Activated CD4-positive, alpha-beta T cell treated with anti-CD3 and anti-CD28 coated beads, Interleukin-2, amount 10 ng/mL, durations not matched to agents 7 days and 5 days (primary cell): ENCODE measurements at places on chromosomes 6 and 20. TPM values are rescaled to one million over a fixed set of nuclear protein-coding genes. Genes with fewer than 3 reads are reported as not detected.
A peak's percentile ranks its signal among the peaks of the same experiment; 100 is the strongest.

DNA sequence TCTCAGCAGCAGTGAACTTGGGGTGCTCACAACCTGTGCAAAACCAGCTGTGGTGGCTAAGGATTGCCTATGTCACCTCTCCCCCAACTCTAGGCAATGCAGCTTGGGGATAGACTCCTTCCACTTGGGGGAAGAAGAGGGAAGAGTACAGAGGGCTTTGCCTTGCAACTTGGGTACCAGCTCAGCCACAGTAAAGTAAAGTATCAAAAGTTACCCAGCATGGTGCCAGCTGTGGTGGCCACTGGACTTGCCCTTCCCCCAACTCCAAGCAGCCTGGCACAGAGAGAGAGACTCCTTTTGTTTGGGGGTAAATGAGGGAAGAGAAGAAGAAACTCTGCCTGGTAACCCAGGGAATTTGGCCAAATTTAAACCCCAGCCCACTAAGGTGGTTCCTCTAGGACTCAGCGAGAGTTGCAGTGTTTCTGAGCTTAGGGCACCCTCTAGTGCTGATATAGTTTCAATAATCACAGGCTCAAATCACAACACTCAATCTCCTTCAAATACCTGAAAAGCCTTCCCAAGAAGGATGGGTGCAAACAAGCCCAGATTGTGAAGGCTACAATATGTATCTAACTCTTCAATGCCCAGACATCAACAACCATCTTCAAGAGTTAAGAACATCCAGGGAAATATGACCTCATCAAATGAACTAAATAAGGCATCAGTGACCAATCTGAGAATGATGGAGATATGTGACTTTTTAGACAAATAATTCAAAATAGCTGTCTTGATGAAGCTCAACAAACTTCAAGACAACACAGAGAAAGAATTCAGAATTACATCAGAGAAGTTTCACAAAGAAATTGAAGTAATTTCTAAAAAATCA lies 7.6 kb upstream of the DEFB129 start:
- no peak for DNase-seq

DNA sequence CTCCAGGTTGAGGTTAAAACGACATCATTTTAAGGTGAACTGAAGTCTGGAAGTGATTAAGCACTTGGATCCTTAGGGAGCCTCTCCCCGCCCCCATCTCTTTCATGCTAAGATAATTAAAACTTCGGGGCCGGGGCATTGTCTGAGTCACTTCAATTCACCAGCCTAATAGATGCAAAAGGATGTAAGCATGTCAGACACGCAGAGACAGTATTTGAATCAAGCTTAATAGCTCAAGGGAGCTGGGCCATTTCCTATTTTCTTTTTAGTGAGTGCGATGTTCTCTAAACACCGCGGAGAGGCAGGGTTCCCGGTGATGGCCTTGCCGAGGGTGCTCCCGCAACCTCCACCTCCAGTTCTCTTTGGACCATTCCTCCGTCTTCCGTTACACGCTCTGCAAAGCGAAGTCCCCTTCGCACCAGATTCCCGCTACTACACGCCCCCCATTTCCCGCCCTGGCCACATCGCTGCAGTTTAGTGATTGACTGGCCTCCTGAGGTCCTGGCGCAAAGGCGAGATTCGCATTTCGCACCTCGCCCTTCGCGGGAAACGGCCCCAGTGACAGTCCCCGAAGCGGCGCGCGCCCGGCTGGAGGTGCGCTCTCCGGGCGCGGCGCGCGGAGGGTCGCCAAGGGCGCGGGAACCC lies 516 bp upstream of the IRF4 start:
- peak; percentile 59 for DNase-seq

Gene COX4I2
- not detected for total RNA-seq

Gene ERVFRD-1
- not detected for total RNA-seq

Gene MANEA
- total RNA-seq: 27.3 TPM

GRCh38 chr6:12017263-12017662 lies 5.2 kb downstream of the HIVEP1 start:
- peak; percentile 34 for DNase-seq

DNA sequence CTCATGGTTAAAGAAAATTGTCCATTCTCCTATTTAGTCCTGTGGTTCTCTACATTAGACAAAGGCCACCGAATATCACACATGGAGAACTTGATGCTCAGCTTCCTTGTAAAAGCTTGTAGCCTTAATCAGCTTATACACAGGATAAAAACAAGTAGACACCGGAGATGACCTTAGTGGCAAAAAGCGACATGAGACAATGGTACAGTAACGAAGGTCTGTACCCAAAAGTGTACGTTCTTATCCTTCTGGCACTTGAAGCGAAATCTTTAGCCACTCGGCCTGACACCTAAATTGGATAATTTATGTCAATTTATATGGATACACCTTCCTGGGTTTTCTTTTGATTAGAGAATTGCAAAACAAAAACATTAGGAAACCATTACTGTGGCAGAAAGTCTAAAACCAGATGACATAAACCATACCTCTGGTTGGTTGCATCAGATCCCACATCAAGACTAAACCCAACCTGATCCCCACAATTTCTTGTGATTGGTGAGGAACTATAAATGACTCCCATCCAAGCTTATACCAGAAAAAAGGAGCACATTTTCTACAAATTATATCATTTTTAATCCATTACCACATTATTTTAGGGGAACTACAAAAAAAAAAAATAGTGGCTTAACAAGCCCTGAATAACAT lies 6.1 kb downstream of the RBM39 start:
- DNase-seq: no peak

- no peak for DNase-seq
These were observed 595 bp downstream of the EYA2 start for GRCh38 chr20:46894971-46895905.

GRCh38 chr20:23795526-23795925 lies 31.0 kb downstream of the CST2 start:
- DNase-seq: no peak

Gene SNAI1
- not detected for total RNA-seq

Gene BPIFA1
- total RNA-seq: not detected

DNA sequence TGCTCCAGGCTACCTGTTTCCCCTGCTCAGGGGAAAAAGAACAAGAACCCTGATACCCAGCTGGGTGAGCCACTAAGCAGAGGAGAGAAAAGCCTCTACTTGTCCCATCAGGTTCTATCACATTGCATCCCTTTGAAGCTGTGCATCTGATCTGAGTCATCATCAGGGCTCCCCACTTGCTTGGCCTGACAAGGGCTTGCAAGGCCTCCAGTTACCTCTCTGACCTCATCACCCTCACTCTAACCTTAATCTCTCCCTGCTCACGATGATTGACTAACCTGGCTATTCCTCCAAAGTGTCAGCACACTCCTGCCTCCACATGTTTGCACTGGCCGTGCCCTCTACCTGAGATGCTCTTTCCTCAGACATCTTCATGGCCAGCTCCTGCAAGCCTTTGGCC lies 309.5 kb upstream of the CHD6 start:
- no peak for DNase-seq

Gene BPI
- not detected for total RNA-seq

Gene ACTL10
- total RNA-seq: 2.4 TPM

- DNase-seq: peak; percentile 17
These were observed at the start of gene CDH22 for GRCh38 chr20:46308258-46309157. Gene CDH22, minus strand, starts transcription at chr20:46308498. Its CDS starts 57,204 bp downstream, at chr20:46251294.

DNA sequence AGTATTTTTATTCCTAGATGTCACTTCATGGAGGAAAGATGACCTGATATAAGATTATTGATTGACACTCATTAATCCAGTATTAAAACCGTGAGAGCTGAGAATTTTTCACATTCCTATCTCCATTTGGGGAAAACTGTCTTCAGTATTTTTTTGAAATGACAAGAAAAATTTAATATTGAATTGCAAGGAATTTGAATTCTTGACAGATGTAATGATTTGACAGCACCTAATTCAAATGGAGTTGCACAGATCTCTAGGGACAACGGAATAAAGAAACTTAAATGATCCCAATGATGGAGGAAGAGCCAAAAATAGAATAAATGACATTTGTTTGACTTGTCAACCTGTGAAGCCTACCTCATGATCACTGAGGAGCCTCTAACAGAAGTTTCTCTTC lies 1591.4 kb downstream of the HACE1 start:
- no peak for DNase-seq

DNA sequence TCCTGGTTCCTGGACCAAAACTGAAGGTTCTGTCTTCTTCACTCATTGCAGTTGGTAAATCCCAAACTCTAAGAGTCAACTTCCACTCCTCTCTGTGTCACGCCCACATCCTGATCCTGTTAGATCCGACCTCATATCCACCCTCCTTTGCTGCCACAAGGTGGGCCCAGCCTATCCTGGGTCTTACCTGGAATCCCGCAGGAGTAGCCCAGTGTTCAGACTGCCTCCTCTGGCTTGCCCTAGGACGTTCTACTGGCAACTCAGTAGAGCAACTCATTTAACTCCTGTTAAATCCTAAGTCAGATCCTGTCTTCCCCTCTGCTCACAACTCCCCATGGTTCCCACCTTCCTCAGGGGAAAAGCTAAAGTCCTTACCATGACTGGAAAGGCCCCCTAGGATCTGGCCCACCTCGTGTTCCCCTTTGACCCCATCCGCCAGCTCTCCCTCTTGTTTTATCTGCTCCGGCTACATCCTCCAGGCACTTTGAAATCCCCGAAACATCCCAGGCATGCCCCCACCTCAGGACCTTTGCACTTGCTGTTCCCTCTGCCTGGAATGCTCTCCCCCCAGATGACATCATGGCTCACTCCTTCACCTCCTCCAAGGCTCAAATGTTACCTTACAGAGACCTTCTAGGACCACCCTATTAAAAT lies 43.9 kb downstream of the TFEB start:
- no peak for DNase-seq
